Stimulated activated CD4-positive, alpha-beta T cell treated with anti-CD3 and anti-CD28 coated beads, TNF-alpha, amount 100 ng/mL, for 1 hour (primary cell): ENCODE measurements at places on chromosomes 5 and 9.
A peak's percentile ranks its signal among the peaks of the same experiment; 100 is the strongest.

GRCh38 chr9:132546148-132547051, 36.0 kb upstream of the BARHL1 start:
- DNase-seq, result no peak

DNA sequence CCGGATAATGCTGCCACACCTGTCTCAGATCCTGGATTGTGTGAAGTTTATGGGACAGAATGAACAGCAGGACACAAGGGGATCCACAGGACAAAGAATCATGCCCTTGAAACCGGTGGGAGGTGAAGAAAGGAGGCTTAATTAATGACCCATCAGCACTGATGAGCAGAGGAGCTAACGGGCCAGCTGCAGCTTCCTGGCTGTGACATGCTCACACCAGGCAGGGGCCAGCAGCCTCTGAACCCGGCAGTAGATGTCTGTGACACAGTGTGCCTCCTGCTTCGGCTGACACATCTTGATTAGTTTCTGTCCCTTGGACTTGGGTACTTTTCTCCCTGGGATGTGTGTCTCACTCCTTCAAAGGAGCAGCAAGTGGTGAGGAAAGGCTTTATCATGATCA, 328.8 kb upstream of the BRINP1 start:
- DNase-seq, result no peak

DNA sequence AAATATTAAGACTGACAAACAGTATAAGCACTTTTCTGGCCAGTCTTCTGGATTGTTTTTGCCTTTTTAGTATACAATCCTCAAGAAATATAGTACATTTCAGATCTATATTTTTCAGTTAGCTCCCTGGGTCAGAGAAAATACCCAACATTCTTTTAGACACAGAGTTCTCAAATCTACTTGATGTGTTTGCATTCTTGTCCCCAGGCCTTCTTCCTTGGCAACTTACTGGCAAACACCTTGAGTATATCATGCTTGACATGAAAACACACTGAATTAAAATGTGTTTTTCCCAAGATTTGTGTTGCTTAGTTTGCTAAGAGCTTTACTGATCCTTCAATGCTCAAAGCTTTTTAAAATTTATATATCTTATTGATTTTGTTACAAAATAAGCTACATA, 1413.1 kb upstream of the CDH9 start:
- no peak for DNase-seq

GRCh38 chr9:137029058-137029936, 1.3 kb upstream of the ABCA2 start:
- no peak for DNase-seq

DNA sequence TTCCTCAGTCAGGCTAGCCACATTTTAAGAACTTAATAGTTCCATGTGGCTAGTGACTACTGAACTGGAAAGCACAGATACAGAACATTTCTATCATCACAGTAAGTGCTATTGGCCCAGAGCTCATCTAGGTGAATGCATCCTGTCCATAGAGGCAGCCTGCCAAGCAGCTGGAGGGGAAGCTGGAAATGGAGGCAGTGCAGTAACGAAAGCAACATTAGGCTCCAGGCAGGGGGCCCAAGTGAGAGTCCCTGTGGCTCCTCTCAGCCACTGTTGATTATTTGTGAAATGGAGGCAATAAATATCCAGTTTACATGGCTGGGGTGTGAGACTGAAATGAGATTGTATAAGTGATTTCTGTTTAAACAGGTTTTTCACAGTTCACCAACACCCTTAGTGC, 227.2 kb upstream of the KLF9 start:
- DNase-seq, result no peak

DNA sequence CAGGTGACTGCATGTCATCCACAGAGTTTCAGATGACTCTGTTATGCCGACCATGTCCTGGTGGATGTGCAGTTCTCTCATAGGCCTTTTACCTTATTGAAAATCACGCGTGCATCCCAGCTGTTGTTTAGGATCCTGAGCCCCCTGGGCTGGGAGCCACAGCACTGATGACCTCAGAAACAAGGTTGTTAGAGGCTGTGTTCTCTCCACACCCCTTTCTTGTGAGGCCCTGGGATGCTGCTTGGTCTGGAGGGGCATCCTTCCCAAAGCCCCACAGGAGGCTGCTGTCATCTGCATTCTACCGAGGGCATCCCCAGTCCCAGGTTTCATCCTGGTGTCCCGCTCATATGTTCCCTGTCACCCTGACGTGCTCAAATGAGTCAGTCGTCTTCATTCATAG, 76.5 kb upstream of the IRX4 start:
- DNase-seq, result no peak

DNA sequence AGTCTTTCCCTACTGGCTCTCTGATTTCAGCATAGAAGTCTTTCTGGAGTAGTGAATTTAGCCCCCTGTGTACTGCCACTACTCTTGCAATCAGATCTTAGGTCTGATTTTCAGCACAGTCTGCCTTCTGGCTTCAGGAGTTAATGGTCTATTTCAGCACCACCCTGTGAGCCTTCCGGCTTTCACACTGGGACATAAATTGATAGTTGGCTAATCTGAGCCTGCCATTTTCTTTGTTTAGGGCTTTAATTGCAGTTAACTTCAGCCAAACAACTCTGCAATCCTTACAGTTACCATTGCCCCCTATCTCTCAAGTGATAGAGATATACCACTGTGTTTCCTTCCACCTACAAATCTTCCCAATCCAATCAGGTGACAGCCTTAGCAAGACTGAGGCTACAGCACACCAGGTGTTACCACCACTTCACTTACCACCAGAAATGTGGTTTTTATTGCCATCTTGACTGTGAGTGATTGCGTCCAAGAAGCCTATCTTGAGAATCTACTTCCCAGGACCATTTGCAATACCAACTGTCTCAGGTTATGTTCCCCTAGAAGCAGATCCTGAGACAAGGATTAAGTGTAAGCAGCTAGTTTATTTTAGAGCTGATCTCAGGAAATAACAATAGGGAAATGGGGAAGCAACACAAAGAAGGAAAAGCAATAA, 51.9 kb upstream of the NEK6 start:
- no peak for DNase-seq

DNA sequence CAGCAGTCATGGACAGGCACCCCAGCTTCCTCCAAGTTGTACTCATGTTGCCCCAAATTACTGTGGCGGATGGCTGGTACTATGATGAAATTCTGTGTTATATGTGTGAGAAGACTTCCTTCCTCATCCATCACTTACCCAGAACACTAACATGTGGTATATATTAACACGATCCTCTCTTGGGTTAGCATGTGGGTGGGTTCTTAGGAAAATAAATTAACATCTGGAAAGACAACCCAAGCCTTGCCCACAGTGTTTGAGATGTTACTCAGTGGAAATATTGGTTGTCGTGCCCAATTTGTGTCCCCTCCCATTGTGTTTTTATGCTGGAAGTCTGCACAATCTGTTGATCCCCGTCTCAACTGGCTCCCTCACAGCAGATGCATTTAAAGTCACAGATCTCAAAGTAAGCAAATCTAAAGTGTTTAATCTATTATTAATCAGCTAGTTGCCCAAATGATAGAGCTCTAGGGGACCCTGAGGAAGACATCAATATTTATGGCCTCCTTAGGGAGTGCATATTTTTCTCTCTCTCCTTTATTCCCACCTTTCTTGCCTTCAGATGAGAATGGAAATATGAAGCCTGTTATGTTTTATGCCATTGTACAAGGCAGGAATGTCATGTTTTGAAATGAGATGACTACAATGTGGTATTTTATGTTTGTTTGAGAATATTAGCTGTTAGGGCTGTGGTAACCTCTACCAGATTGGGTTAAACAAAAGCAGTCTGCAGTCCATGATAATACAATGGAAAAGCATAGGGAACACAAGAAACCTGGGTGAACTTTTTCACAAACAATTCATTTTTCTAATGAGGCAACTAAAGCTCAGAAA, 93.9 kb downstream of the GRIA1 start:
- no peak for DNase-seq

- DNase-seq, result no peak
Observed at GRCh38 chr9:131899296-131900228, 159.7 kb upstream of the RAPGEF1 start.

DNA sequence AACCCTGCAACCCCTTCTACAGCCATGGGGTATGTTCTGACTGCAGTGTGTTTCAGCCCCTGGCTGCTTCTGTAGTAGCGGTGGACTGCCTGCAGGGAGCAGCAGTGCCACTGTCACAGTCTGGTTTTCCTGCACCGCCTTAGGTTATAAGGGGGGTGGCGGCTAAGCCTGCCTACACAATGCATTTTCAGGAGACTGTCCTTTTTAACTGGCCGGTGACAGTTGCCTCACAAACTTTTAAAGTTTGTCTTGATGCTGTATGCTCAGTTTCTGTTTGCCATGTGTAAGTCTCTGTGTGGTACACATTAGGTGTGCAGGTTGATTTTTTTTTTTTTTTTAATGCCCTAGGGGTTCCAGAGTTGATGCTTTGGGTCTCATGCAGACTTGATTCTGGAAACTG, 53.0 kb downstream of the NUP214 start:
- DNase-seq, result peak; percentile 60

DNA sequence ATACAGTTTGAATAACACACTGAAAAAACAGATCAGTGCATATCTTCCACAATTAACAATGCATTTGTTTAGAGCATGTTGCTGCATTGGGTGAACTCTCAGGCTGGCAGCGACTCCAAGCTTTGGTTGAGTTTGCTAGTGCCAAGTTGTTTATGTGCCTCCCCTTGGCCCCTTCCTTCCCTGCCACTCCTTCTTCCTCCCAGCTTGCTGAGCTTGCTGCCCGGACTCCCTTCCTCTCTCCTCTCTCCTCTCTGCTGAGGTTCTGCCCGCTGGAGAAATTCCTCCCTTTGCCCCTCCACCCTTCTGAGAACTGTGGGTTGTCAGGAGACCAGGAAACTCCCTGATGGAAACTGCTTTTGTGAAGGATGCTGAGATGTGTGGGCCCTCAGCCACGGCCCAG, 247.3 kb downstream of the PDZD2 start:
- no peak for DNase-seq

- DNase-seq, result no peak
Observed at GRCh38 chr9:96524045-96524444, 74.1 kb downstream of the HABP4 start.

DNA sequence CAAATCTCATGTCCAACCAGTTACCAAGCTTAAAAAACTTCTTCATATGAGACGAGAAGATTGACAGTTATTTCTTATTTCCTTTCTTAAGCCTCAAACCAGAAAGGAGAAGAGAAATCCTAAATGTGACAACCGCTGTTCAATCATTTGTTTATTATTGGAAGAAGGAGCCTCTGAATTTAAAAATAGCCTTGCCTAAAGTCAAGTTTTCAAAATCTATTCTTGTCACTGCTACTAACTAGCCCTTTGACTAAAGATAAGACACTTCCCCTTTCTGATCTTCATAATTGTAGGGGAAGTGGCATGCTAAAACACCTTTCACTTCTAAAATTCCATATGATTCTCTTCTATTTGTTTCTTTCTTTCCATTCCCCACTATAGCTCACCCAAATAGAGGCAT, 106.2 kb upstream of the EMB start:
- DNase-seq, result no peak

DNA sequence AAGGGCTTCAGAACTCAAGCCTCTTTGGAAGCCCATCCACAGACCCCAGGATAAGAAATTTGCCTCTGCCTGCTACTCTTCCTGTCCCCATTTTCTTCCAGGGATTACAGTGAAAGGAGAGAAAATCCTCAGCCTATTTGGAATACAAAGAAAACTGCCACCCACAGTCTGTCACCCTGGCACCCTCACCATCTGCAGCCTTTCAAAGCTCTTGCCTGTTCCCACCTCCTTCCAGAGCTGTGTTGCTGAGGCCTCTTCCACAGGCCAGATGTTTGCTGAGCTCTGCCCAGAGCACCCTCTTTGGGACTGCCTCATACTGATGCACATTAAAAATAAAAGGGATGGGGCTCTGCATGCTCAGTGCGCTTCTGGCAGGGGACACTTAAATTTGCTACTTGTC, 35.9 kb upstream of the TAF1L start:
- no peak for DNase-seq

DNA sequence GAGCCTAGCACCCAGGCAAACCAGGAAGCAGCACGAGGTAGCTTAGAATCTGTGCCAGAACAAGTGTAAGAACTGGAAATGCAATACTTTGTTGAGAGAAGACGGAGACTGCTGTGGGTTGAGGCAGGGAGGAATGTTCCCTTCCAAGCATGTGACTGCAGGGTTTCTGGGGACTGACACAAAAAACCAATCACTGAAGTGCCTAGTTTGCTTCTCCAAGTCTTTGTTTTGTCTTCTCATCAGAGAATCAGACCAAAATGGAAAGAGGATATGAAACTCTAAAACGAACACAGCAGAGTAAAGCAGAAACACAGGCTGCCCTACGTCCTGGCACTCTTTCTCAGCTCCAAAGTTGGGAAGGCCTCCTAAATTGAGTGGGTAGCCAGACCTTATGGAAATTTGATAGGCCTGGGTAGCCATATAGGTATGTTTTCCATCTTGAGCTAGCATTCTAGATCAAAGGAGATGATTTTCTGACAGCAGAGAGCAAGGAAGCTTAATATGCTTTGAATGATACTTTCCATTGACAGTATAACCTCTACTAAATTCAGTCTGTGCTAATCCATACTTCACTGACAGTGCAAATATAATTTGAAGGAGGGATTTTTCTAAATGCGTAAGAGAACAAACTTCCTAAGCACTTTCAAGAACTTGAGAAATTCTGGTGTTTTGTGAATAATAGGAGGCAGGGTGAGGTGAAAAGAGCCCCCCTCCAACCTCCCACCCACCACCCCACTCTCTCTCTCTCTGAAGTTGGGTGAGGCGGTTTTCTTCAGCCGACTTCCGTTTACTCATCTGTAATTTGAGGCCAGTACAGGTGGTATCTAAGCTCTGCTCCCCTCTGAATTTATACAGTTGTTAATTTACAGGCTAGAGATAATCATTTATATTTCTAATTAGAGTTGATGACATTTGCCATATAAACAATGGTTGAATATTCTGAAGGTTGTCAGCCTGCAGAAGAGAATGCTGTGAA, 5.5 kb downstream of the ADRB2 start:
- DNase-seq, result no peak

- no peak for DNase-seq
Observed at GRCh38 chr5:14039576-14039975, 95.1 kb upstream of the DNAH5 start.

- DNase-seq, result no peak
Observed at GRCh38 chr9:92775466-92775865, 10.8 kb upstream of the BICD2 start.

GRCh38 chr9:81224166-81225081, 464.9 kb downstream of the TLE1 start:
- DNase-seq, result no peak

- no peak for DNase-seq
Observed at GRCh38 chr9:113665756-113666155, 202.2 kb downstream of the RGS3 start.

- DNase-seq, result no peak
Observed at GRCh38 chr5:9832921-9833320, 202.8 kb upstream of the TAS2R1 start.
